RCC 7860 (cell line): ENCODE measurements at places on chromosomes 1 and 21.

DNA sequence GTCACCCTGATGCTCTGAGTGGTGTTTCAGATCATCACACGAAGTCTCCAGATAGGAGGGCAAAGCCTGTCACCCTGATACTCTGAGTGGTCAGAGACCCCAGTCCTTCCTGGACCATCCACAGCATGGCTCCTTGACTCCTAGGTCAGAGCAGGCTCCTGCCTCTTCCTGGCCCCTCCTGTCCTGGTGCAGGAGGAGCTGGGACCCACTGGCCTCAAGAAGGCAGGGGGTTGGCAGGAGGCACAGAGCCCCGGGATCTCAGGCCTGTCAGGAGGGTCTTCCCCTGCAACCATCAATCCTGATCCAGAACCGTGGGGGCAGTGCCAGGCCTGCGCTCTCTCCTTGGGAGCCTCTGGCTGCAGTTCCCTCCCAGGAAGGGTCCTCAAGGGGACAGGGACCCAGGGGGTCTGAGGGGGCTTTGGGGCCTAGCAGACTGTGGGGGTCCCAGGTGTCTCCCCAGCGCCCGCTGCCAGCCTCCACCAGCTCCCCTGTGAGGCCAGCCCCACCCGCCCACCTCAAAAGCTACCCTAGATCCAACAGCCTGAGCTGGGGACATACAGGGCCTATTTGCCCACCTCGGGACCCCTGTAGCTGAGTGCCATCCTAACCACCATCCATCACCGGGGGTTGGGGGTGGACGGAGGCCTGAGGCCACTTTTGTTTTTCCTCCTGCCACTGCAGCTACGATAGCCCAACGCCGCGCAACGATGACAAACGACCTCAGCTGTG, 27.5 kb downstream of the COL6A1 start:
- no peak for DNase-seq

DNA sequence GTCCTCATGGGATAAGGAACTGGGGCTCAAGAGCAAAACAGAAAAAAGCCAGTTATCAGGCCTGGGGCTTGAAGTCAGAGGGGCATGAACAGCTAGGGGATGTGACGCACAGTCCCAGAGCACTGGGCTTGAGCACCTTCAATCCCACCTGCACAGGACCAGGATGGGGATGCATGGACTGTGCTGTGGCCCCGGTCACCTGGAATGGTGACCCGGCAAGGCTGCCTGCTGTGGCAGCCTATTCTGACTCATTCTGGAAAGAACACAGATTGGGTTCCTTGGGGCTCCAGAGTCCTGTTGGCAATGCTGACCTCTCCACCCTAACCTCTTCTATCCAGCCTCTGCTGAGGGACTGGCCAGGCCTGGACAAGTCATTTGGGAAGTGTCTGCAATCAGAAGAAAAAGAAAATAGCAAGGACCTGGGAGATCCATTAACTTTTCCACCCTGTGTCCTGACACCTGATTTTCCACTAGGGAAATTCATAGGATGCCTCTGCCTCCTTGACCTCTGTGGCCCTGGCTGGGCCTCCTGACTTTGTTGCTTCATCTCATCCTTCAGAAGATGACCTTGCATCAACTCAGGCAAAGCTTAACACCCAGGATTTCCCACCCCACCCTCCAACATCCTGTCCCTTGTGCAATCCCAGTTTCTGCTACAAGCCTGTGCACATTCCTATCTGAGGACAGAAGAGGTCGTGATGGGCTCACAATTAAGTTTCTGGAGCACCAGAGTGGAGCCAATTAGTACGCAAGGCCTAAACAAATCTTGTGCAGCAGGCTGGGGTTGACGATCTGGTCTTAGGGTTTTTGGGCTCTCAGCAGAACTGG, 17.9 kb upstream of the FMOD start:
- no peak for DNase-seq

- peak; percentile 66 for DNase-seq
These were observed 29.1 kb downstream of the TEX35 start for GRCh38 chr1:178541829-178542553.

DNA sequence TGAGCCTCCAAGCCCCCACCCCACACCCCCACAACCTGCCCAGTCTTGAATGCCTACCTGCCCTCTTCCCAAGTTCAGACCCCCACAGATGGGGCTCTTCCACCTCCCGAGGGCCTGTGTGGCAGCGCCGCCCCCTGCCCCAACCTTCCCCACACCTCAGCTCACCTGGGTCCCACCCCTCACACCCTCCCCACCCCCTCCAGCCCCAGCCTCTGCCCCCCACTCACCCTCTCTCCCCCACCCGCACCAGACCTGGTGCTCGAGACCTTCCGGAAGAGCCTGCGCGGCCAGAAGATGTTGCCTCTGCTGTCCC, 9.2 kb downstream of the TNFRSF18 start:
- DNase-seq = no peak

DNA sequence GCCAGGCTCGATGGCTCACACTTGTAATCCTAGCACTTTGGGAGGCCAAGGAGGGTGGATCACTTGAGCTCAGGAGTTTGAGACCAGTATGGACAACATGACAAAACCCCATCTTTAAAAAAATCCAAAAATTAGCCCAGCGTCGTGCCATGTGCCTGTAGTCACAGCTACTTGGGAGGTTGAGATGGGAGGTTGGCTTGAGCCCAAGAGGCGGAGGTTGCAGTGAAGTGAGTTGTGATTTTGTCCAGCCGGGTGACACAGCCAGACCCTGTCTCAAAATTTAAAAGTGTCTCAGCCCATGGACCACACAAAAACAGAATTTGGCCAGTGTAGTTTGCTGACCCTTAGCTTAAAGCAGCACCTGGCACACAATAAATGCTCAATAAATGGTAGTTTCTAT, 11.3 kb upstream of the TACSTD2 start:
- DNase-seq = no peak

GRCh38 chr1:172144445-172145061, 275.9 kb upstream of the C1orf105 start:
- no peak for DNase-seq

- DNase-seq = no peak
These were observed 11.4 kb downstream of the VWA5B1 start for GRCh38 chr1:20302108-20302471.

DNA sequence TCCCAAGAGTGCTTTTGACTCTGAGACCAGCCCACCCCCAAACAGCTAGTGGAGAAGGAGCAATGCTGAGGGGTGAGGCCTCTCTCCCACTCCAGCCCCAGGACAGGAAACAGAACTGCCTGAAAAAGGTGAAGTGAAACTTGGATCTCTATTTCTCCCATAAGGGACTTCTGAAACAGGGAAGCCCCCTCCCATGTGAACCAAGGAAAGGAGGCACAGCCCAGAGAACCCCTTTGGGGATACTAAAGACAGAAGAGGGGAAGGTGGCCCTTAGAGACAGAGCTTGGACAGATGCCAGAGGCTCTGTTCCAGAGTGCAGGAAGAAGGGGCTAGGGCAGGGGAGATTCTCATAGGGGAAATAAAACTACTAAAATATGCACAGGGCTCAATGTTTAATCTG, 2.9 kb downstream of the TNFAIP8L2 start:
- DNase-seq = no peak

GRCh38 chr21:36926989-36927718, 39.3 kb downstream of the HLCS start:
- DNase-seq = no peak

- no peak for DNase-seq
These were observed 1.6 kb downstream of the ZNF648 start for GRCh38 chr1:182059936-182060335.

- no peak for DNase-seq
These were observed 3.5 kb downstream of the PAPPA2 start for GRCh38 chr1:176466514-176466913.
